ENCODE measurements at places on chromosomes 5 and 9.

- DNase-seq: no peak
Measured at GRCh38 chr9:34957492-34958410, at the start of gene PHF24. PHF24 (plus strand) TSS chr9:34958285; CDS start chr9:34971299, 13,014 bp downstream.

DNA sequence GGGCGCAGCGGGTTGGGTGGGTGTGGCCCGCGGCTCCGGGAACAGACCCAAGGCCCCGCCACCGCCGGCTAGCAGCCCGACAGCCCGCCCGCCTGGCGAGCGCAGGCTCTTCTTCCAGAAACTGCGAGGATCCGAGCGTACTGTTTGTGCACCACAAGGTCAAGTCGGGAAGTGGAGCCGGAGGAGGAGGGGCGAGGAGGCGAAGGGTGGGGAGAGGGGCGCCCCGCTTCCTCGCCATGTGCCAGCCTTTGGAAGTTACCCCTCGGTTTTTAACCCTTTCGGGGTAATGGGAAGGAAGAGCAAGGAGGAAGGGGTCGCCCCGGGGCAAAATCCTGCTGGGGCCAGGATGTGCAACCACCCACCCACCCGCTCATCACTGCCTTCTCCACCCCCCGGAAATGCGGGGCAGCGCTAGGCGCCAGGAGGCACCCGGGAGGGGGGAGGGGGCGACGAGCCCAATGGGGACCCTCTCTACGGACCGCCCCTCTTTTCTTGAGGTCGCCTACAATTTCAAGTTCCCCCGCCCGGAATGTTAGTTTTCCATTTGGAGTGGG lies 1.1 kb upstream of the JADE2 start:
- no peak for DNase-seq

GRCh38 chr9:20480249-20480648 lies 142.1 kb downstream of the MLLT3 start:
- DNase-seq: no peak

DNA sequence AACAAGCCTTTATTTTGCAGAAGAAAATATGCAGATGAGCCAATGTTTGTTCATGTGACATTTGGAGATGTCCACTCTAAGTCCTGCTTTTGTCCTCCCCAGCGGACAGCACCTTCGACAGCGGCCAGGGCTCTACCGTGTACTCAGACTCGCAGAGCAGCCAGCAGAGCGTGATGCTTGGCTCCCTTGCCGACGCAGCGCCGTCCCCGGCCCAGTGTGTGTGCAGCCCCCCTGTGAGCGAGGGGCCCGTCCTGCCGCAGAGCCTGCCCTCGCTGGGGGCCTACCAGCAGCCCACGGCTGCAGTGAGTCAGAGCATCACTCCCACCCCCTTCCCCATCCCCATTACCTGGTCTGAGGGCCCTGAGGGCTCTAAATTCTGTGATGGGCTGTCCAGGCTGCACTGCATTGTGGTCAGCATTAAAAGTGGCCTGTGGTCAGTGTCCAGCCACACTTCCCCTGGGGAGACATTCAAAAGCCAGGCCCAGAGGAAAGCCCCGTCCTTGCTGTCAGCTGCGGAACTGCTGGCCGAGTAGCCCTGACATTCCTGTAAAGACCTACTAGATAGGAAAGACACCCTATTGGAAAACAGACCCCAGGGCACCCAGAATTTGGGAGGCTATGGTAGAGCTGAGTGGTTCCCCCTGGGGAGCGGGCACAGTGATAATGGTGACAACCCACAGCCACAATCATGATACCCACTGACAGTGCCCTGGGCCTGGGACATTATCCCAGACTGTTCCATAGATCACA lies 69.0 kb downstream of the WNK2 start:
- DNase-seq: no peak

DNA sequence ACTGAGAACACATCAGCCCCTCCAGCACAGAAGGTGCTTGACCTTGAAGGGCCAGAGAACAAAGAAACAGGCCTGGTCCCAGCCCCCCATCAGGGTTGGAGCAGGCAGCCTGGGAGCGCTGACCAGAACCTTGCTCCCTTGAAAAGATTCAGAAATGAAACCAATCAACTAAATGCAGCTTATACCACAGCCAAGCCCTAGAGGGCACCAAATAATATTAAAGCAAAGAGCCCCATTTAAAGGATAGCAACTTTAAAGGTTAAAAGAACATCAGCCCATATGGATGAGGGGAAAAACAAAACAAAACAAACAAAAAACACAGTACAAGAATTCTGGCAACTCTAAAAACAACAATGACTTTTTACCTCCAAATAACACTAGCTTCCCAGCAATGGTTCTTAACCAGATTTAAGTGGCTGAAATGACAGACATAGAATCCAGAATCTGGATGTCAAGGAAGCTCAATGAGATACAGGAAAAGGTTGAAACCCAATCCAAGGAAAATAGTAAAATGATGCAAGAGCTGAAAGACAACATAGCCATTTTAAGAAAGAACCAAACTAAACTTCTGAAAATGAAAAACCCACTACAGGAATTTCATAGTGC lies 471.9 kb downstream of the MTRR start:
- DNase-seq: no peak

DNA sequence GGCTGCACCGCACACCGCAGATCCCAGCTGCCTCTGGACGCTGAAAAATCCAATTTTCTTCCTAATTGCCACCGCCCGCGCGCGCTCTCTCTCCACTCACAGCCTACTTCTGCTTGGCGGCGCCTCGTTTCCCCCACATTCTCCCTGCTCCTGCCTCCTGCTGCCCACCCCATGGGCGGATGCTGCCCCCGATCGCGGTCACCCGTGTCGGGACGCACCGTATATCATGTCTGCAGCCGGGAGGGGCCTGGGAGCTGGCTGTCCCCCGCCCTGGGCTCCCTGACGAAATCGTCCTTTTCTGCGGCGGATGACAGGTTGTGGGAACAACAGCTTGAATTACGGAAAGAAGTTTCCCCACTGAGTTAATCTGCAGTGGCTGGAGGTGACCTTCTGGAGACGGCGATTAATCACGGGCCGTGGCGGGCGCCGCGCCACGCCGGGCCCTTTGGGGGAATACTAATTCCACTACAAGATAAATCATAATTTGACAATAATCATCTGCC lies 36.3 kb upstream of the PSD2 start:
- no peak for DNase-seq

DNA sequence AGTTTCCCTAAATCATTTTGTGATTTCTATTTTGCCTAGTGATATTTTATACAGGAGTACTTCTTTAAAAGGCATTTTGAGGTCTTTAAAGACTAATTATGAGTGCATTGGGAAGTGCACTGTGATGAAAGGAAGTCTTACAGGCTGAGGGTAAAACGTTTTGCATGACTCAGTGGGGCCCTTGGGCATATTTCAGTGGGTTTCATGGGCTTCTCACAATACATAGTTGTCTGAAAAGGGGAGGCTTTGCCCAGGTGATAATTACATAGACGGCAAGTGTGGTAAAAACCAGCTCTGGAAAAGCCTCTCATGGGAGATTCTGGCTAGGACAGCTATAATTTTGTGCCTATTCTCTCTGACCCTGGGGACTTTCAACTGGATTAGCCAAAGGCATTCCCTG lies 387.2 kb downstream of the ARHGEF28 start:
- no peak for DNase-seq

DNA sequence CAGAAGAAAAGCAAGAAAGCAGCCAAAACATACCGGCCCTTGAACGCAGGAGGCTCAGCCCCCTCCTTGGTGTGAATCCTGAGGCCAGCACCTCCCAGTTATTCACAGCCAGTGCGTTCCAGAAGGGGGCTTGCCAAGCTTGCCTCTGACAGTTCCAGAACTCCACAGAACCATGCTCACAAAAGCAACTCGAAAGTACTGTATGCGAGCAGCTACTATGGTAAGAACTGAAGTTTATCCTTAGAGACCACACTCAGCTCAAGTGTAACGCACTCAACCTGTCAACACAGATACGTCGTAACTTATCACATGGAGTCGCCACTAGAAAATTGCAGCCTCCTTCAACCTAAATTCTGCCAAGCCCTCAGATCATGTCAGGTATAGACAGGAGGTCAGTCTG lies 1.4 kb downstream of the UBAC1 start:
- DNase-seq: no peak

- DNase-seq: no peak
Measured at GRCh38 chr9:131679261-131680020, 60.4 kb downstream of the RAPGEF1 start.

GRCh38 chr5:52856564-52856963 lies 68.8 kb downstream of the ITGA1 start:
- DNase-seq: no peak

GRCh38 chr9:6098431-6098830 lies 83.0 kb upstream of the RANBP6 start:
- no peak for DNase-seq

DNA sequence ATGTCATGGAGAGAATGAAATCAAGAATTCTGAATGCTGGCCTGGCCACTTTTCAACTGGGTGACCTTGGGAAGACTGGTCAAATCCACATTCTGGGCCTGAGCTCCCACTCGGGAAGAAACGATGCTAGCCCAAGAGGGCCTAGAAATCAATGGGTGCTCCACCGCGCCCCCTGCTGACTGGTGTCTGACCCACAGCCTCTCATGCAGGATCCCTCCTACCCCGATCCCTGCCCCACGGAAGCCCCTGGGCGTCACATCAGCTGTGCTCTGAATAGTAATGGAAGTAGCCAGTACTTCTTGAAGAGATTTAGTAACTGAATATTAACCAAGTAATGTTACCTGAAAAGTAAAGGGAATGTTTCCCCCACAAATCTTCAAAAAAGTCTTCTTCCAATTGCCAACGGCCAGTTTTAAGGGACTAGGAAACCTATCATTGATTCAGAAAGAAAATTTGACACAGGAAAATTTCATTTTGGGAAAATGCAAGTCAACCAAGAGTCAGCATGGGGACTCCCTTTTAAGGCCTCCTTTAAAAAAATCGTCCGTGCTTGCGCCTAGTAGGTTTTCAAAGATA lies 43.9 kb downstream of the CRB2 start:
- peak; percentile 26 for DNase-seq

DNA sequence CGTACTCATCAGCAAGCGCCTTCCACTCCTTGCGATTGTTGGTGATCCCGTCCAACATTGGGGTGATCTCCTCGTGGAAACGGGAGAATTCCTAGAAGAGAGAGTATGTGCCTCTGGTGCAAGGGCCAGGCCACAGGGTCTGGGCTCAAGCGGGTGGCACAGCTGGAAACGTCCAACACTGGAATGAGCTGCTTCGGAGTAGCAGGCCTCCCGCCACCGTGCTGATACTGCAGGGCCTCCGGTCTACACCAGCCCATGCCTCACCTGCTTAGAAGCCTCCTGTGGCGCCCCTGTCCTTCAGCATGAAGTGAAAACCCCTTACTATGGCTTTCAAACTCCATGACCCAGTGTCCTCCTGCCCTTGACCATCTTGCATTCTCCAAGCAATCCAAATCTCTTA lies 81.4 kb downstream of the PDE6A start:
- no peak for DNase-seq

DNA sequence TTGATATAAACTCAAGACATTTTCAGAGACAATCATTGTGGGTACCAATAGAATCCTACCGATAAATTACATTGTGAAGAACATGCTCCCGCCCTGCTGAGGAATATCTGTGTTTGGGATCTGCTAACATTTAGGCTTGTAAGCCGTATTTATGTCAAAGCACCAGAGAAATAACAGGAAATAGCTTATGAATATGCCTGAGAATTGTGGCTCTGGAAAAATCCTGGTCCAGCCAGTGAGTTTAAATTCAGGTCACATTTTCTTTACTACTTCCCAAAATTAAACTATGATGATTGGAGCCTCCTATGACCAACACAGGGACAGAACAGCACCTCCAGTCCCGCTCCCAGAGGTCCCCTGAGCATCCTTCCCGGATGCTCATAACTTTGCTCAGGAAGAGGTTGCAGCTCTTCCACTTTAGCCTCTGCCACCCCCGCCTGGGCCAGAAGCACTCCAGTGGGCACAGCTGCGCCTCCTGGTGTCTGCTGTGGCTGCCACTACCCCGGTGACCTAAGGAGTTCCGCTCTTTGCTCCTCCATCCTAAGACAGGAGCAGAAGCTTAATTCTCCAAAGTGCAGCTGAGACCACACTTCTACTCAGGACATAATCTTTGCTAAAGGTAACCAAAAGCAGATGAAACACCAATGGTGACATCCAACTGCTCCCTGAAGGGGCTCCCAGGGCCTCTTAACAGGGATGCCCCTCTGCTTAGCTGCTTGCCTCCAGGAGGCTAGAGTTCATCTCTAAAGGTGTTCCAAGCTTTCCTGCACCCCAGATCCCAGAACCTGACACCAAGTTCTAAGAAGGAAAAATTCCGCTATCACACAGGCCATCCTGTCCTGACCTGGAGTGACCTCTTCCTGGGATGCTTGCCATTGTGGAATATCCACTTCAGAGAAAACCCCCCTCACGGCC lies 58.8 kb downstream of the SLC1A1 start:
- peak; percentile 5 for DNase-seq

DNA sequence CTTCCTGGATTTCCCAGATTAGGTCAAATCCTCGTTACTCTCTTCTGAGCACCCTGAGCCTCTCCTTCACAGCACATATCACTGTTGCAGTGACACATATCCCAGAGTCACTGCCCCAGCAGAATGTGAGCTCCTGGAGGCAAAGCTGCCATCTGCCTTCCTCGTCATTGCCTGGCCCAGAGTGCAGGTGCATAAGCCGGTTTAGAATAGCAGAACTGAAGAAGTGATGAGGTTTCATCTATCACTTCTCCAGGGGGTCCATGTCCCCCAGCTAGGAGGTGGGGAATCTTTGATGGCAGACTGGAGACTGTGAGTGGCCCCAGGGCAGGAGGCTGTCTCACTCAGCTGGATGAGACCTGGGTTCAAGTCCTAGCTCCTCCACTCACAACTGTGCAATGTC lies 25.8 kb downstream of the NIPAL4 start:
- no peak for DNase-seq

DNA sequence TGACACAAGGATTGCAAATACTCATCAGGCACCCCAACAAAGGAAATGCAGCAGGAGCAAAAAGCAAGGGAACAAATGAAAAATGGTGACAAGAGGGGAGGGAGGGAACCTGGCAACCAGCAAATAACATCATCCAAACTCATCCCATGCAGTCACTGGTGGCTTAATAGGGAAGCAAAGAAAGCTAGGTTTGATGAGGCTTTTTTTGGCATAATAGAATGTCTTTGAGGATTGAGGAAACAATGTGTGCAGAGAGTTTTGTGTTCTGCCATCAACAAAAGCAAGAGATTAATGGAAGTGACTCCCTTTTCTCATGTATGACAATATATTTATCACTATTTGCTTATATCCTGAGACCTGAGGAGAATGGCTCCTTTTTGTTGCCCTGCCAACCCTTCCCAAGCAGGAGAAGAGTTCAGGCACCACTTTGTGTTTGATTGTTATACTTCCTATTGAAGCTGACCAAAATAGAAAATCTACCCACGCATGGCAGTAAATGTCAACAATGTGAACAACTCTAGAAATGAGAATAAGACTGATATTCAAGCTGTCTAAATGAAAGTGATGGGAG lies 375.7 kb downstream of the CAAP1 start:
- DNase-seq: no peak

DNA sequence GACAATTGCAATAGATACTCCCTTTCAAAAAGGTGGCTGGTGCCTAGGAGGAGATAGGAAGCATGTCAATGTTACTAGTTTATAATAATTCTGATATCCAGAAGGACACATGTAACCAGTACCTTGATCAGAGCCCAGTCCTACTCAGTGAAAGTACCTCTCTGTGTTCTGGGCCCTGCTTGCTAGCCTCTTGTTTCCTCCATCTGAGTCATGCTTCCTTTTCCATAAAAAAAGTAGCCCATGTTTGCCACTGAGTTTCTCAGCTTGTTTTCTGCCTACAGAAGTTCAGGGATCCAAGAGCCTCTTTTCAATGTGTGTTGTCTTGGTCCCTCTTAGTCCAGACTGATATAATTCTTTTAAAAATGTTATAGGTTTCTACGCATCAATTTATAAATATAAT lies 149.0 kb downstream of the SSBP2 start:
- no peak for DNase-seq

GRCh38 chr9:91817493-91818224 lies 132.4 kb downstream of the ROR2 start:
- no peak for DNase-seq
